ENCODE measurements at places on chromosomes 11 and 22.

- no peak for DNase-seq
Observed at GRCh38 chr11:72687326-72687725, 13.1 kb upstream of the PDE2A start.

GRCh38 chr22:17266251-17266971, 47.2 kb upstream of the ADA2 start:
- DNase-seq, result peak; percentile 89

- DNase-seq, result no peak
Observed at GRCh38 chr22:39745789-39746188, 147.8 kb downstream of the ENTHD1 start.

DNA sequence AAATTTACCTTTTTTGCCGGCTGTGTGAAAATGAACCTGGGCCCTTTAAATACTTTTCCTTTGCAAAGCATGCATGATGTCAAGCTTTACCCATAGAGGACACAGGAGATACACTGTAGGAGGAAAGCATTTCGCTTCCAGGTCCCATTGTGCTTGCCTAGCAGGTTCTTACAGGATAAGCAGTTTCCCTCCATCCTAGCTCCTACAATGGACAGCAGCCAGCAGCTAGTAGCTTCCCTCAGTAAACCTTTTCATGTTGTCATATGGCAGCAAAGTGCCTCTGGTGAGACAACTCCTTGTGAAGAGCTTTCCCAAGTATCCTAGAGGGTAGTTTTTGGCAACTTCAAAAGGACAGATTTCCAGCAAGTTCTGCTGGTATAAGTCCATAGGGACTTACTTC, 78.4 kb downstream of the RBFOX2 start:
- DNase-seq, result no peak

GRCh38 chr22:47586038-47586437, 823.6 kb downstream of the TBC1D22A start:
- no peak for DNase-seq
